ENCODE measurements at places on chromosomes 3 and 15.

DNA sequence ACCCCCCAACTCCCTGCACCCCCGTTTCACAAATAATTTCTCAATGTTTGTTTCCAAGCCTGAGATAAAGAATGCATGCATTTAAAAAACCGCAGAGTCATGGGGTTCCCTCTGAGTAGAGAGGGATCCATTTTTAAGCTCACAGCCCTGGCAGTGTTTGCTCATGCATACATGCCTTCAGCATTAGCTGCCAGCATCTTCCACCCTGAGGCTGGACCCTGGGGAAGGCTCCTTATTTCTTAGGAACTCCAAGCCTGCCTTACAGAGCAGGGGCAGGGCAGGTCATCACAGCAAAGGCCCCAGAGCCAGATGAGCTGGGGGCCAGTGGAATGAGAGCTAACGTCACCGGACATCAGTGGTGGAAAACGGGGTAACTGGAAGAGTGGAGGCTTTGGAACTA lies 31.3 kb downstream of the TLE3 start:
- DNase-seq, result no peak

GRCh38 chr3:140510303-140510861 lies 167.5 kb upstream of the TRIM42 start:
- no peak for DNase-seq

GRCh38 chr15:88331291-88331690 lies 74.8 kb upstream of the NTRK3 start:
- DNase-seq, result peak; percentile 47

- DNase-seq, result no peak
Observed at GRCh38 chr3:6640907-6641306, 220.0 kb upstream of the GRM7 start.

GRCh38 chr3:151916781-151917180 lies 43.3 kb downstream of the SUCNR1 start:
- DNase-seq, result no peak

DNA sequence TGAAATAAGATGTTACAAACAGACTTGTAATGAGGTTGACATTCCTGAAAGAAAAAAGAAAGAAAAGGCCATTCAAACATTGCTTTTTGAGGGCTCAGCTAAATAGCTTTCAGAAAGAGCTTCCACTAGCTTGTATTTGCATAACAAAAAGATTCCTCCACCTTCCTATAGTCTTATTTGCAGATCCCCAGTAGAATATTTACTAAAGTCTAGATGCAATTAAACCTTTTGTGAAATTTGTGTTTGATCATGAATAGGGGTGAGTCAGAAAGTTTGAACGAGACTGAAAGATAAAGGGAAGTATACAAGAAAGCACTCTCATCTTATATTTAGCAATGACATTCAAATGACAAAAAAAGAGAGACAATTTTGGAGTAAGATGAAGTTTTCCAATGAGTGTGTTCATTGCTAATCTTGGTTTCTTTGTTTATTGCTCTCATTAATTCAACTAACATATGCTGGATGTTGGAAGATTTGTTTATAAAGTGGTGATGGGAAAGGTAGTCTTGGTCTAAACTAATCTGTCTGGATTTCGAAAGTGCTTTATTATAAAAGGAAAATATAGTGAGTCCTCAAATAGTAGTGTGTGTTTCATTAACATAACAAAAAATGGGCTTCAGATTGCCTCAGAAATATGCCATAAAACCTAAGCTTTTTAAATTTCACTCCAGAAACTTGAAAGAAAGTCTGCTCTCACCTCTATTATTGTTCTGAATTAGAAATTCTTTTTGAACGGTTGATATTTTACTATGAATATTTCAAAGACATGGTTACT lies 9.1 kb upstream of the CADPS start:
- DNase-seq, result no peak

GRCh38 chr3:114690911-114691310 lies 397.1 kb downstream of the TIGIT start:
- DNase-seq, result no peak

DNA sequence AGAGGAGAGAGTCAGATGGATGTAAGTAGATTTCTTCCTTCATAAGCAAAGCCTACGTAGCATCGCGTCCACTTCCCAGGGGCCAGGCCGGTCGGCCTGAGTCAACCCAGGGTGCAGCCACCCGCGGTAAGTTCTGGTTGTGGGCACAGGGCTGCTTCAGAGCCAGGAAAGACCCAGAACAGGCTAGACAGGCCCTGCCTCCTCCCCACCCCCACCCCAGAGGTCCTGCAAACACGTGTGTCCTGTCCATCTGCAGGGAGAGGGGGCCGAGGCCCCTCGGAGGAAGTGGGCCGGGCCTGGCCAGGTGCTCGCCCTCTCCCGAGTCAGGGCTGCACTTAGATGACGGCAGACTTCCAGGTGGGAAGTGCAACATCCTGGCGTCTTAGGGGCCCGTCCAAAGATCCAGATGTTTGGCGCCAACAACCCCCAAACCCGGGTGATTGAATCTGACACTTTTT lies 100.8 kb upstream of the ALDH1A3 start:
- no peak for DNase-seq
